ENCODE measurements at places on chromosomes 4 and X. TPM values are rescaled to one million over a fixed set of nuclear protein-coding genes. Genes with fewer than 3 reads are reported as not detected.

The ZRSR2 gene
- 33.1 TPM for polyA plus RNA-seq

The PNMA6F gene
- not detected for polyA plus RNA-seq

The CT45A10 gene
- polyA plus RNA-seq = not detected

The VCX2 gene
- not detected for polyA plus RNA-seq

The ESX1 gene
- polyA plus RNA-seq = not detected
